Activated T-helper 1 cell treated with Interleukin-2 at 50 U/mL for 16 hours (primary cell): ENCODE measurements at places on chromosomes 6 and 20.

- no peak for DNase-seq
Observed at GRCh38 chr6:168828800-168829199, 387.8 kb downstream of the SMOC2 start.

DNA sequence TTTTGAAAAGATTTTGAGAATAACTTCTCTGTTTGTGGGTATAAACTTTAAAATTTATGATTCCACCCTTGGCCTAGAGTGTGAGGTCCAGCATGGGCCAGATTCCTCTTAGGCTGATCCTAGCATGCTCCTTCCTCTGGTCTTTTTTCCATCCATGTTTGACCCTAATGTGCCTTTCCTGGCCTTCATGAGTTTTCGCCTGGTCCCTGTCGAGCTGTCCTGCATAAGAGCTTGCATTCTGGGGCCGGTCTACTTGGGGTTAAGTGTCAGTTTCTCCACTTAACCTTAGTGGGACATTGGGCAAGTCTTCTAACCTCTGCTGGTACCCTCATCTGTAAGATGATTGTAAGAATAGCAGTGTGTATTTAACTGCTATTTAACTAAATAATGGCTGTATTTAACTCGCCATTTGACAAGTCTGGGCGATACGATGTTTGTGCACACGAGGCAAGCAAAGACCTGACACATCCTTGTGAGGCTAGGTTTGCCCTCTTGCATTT is 40.7 kb upstream of the TAGAP start:
- no peak for DNase-seq

DNA sequence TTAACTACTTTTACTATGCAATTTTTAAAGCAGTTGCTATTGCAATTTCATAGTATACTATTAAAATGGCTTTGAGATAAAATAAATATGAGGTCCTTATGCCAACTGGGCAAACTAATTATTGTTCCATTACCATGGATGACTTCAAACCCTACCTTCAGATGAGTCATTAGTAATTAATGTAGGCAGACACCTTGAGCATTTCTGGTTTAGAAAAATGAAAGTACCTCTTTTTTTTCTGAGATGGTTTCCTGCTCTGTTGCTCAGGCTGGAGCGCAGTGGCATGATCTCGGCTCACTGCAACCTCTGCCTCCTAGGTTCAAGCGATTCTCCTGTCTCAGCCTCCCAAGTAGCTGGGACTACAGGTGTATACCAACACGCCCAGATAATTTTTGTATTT is 11.9 kb downstream of the ASF1A start:
- no peak for DNase-seq

- DNase-seq: no peak
Observed at GRCh38 chr6:5726976-5727718, 279.6 kb downstream of the NRN1 start.

DNA sequence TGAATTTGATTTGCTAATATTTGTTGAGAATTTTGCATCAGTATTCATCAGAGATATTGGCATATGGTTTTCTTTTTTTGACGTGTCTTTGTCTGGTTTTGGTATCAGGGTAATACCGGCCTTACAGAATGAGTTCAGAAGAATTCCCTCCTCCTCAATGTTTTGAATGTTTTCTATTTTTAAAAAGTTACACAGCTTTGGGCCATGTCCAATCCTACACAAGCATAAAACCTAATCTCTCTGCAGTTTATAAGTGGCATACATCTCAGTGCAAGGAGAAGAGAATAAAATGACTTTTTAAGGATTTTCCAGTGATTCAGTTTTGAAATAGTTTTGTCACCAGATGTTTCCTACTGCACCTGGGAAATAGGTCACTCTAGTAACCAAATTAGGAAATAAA is 185.5 kb downstream of the COL12A1 start:
- no peak for DNase-seq
